ENCODE measurements at places on chromosomes 16 and 17.

DNA sequence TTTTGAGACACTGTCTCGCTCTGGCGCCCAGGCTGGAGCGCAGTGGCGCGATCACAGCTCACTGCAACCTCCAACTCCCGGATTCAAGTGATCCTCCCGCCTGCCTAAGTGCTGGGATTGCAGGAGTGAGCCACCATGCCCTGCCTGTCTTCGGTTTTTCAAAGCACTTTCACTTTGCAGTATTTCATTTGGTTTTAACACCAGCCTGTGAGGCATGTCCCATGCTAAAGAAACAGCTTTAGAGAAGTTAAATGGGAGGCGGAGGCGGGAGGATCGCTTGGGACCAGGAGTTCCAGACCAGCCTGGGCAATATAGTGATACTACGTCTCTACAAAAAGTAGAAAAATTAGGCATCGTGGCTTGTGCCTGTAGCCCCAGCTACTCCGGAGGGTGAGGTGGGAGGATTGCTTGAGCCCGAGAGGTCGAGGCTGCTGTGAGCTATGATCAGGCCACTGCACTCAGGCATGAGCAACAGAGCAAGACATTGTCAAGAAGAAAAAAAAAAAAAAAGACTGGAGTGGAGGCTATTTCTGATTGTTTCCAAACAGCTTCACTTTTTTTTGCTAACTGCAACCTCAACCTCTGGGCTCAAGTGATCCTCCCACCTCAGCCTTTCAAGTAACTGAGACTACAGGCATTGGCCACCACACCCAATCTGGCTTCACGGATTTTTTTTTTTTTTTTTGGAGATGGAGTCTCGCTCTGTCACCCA is 1.3 kb downstream of the METTL23 start:
- DNase-seq: no peak

GRCh38 chr17:12977008-12977751 is 40.6 kb downstream of the ELAC2 start:
- no peak for DNase-seq

- no peak for DNase-seq
Measured at GRCh38 chr16:77645764-77646163, 76.5 kb upstream of the NUDT7 start.

DNA sequence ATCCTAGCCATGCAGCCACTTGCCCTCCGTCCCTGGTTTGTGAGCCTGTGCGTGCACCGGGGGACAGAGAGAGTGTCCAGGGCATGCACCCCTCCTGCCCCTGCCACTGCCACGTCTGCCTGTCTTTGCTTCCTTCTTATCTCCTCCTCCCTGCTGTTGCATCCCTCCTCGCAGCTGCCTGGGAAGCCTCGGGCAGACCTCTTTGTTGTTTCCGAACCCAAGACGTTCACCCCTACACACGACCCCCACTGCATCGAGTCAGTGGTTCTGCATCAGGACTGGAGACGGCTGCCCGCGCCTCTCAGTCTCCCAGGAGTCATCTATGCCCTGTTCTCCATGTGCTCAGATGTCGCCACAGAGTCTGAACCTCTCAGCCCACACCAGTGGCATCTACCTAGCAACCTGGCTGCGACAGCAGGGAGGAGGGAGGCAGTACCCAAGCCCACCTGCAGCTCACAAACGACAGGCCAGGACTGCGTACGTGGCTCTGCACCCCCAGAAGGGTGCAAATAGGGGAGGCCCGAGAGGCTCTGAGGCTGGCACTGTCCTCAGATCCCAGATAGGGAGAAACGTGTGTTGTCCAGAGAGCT is 5.2 kb downstream of the TIMP2 start:
- DNase-seq: no peak

GRCh38 chr17:2054262-2054511 is 716 bp upstream of the HIC1 start:
- DNase-seq: no peak

DNA sequence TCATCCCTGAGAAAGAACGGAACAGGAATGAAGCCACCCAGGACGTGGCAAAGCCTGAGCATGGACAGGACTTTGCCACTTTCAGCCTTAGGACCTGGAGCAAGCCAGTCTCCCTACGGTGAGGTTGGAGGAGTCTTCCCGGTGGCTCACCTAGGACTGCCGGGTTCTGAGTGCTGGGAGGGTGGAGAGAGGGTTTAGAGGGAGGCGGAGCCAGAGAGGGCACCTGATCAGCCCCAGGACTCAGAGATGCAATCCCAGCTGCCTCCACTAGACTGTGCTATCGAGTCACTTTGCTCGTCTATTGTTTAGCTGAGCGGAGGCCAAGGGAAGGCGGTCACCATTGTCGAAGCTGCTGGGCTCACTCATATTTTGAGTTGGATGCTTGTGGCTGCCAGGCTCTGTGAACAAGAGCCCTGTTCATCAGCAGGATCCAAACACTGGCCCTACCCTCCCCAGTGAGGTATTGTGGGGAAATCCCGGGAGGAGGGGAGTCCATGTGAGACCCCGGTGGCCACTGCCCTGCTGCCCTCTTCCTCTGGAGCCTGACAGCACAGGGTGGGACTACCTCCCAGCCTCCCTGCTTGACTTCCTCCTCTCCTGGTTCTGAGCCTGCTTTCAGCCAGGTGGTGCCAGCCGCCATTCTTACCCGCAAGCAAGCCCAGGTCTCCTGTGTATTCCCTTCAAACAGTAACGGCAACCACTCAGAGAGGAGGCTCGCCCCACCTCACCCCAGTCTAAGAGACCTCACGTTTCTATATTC is 7.0 kb downstream of the KRT14 start:
- DNase-seq: no peak

- DNase-seq: no peak
Measured at GRCh38 chr16:83581994-83582747, 225.6 kb upstream of the HSBP1 start.

DNA sequence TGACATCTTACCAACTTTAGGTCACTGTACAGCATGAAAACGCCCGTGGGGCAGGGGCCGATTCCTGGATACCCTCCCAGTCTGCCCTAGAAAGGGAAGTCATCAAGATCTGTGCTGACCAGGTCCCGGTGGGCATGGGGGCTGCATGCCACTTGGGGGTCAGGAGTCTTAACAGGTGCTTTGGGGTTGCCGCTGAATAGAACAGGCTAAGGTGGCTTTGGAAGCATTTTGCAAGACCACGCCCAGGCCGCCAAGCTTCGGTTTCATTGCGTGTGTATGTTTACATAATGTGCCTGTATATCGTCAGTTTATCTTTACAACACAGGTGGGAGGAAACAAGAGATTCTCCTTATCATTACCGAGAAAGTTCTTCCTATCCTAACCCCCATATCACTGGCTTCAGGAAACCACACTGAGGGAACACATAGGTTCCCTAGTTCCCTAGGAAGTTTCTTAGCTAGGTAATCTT is 13.3 kb upstream of the USP36 start:
- no peak for DNase-seq

DNA sequence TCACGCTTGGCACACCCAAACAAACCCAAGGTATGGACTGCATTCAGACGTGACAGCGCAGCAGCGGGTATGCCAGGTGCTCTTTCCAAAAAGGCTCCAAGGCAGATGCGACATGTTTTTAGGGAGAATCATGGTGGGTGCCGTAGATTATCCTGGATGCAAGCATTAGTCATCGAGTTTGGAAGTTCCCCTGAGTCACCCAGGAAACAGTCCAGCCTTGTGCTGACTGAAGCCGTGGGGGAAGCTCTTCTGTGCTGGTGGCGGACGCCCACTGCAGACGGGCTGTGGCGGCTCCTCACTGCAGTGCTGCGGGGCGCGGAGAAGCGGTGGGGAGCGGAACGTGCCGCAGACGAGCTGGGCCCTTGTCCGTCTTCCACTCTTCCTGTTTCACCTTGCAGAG is 13.9 kb downstream of the JPT2 start:
- DNase-seq: no peak

DNA sequence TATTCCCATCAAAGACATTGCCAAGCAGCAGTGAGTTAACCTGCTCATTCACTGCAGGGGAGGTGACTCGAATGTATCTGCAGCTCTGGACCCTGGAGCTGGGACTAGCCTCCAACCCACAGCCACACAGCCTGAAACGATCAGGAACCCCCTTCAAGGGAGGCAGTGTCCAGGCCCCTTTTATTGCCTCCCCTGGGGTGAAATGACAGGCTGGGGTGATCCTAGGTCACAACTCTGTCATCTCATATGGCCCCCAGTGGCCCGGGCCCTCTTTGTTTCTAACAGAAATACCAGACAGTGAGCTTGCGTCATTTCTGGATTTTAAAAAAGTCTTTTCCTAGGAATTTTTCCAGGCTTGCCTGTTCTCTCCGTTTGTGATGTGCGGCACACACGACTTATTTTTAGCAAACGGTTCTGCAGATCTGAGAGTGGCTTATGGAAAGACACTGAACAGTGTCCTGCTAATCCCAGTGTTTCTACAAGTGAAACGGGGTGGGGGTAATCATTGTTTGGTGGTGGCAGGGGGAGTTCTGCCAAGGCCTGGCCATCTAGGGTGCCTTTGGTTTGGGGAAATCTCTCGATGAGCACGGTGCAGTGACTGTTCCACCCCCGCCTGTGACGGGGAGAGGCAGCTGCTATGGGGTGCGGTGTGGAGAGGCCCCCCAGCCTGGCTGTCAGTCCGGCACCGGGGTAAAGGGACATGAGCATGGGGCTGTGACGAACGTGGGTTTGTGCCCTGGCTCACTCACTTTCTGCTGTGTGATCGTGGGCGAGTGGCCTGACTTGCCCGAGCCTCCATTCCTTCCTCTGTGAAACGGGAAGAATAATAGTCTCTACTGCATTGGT is 27.2 kb downstream of the NAGPA start:
- DNase-seq: no peak

DNA sequence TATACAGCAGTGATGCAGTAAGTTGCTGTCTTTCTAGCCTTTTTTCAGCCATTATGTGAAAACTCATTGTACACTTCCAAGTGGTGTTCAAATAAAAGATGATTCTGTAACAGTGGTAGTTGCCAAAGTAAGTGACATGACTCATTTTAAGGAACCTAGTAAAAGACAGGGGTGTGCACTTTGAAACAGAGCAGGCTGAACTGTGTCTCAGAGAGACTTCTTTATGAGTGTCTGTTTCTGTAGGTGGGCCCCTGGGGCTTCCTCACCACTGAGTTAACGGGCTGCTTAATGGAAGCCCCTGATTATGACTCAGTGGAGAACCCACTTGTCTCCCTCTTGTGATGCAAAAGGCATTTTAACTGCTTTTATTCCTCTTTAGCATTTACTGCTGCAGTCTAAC is 147.3 kb downstream of the PCTP start:
- DNase-seq: no peak

DNA sequence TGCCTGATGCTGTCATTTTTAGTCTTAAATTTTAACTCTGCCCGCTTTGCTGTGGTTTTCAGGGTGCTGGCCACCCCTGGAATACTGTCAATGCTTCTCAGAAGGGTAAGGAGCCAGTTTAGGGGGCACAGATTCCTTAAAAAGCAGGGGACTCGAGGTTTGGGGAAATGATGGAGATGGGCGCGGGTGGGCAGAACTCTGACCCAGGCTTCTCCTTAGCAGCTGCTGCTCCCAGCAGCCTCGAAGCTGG is 23.7 kb downstream of the STAT5A start:
- DNase-seq: no peak

DNA sequence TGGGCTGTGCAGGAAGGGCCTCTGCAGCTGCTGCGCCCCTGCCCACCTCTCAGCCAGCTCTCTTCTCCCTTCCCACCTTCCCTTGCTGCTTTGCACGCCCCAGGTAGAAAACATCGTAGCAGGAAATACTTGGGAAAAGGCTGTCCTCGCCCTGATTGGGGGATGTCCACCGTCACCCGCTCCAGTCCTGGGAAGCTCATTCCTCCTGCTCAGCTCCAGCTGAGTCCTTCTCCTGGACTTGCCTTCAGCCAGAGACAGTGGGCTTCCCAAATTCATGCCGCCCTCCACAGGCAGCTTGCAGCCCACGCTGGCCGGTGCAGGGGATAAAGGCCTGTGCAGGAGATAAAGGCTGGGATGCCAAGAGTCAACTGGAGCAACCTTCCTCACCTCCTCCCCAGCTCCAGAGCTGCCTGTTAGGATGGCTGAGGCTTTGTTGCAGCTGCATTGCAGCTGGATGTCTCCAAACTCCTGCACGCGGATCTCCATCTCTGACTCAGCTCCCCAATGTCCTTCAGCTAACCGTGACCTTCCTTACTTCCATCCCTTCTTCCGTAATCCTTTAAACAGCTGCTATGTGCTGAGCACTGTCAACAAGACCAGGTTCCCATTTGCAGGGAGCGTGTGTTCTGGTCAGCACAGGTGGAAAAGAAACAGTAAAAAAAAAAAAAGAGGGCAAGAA is 402.0 kb upstream of the TNRC6C start:
- no peak for DNase-seq

DNA sequence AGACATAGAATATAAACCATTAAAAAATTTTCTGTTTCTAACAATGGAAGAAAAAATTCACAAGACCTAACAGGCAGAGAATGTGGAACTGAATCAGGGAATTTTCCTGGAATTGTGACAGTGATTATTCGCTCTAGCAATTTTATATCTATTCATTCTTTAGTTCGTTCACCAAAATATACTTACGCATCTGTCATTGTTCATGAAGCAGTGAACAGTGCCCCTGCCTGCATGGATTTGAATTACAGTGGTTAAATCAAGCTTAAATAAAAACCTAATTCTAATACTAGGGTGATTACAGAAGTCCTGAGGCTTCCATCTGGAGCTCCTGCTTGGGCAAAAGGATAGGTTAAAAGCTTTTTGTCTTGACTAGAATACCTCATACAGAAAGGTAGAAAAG is 48.6 kb downstream of the ABCA8 start:
- no peak for DNase-seq

DNA sequence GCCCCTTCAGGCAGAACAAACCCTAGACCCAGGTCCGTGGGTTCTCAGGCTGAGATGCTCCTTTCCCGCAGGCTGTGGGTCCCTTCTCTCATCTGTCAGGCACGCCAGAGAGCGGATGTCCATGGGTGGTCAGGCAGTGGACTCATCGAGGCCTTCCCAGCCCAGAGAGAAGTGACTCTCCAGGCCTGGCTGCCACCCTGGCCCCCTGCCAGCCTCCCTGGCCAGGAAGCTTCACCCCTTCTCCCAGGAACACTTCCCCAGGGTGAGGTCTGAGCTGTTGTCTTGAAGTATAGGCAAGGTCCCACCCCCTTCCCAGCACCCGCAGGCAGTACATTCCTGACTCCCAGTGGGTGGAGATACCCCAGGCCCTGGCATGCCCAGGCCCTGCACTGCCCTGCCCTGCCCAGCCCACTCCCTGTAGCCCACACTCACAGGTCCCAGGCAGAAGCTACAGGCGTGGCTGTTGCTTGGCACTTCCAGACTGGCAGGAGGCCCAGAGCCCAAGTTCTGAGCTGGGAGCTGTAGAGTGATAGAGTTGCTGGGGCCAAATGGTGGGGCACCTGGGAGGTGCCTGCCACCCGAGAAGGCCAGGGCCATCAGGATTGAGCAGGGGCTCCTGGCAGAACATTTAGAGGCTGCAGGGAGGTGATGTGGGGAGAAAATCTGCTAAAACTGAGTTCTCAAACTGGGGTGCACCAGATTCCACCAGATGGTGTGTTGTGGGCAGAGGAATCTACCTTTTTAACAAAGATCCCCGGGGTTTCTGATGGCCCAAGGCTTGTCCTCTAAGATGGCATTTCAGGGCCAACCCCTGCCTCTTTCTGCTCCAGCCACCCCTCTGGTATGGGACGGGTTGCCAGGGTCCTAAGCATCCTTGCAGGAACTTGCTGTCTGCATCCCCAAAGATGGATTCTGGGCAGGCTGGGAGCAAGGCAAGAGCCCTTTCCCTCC is 6.7 kb downstream of the ITGA3 start:
- DNase-seq: no peak

GRCh38 chr16:88818575-88818874 is 6.8 kb upstream of the APRT start:
- DNase-seq: no peak

- no peak for DNase-seq
Measured at GRCh38 chr16:1770328-1771187, 785 bp downstream of the NME3 start.
